ENCODE measurements at places on chromosomes 3 and 15.

DNA sequence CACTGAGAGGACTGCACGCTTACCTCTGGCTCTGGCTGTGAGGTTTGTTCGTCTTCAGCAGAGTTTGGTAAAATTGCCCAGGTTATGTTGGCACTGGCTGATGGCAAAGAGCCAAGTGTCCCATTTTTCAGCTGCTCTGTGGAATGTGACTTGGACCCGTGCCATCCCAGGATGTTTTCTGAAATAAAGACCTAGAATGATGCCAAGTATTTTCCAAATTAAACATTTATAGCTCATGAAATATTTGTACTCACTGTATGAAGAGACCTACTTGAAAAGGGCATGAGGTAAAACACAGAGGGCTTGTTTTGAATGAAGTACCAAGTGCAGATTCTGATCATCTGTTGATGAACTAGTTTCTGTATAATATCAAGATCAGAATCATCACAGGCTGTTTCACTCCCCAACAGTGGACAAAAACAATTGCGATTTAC, 200.5 kb downstream of the STT3B start:
- no peak for DNase-seq

DNA sequence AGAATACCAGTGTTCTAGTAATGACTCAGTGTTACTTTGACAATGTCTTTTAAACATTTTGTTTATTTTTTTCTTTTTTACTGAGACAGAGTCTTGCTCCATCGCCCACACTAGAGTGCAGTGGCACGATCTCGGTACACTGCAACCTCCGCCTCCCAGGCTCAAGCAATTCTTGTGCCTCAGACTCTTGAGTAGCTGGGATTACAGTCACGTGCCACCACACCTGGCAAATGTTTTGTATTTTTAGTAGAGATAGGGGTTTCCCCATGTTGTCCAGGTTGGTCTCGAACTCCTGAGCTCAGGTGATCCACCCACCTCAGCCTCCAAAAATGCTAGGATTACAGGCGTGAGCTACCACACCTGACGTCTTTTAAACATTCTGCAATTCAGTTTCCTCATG, 15.7 kb downstream of the AQR start:
- DNase-seq = no peak

DNA sequence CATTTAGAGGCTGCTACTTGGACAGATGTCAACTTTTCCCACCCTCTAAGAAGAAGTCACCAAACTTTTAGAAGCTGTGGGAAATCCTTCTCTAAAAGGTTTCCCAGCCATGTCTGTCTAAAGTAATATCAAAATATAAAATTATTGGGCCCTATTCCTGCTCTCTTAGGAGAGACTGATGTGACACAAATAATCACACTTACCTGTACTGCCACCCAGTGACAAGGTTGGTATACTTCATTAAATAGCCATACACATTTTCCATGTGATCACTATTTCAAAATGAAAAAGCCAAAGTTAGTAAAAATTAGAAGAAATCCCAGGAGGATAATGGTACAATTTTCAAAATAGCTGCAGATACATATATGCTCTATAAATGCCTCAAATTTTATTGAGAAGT, 12.6 kb downstream of the OSBPL11 start:
- DNase-seq = no peak

- DNase-seq = no peak
Observed at GRCh38 chr3:39118931-39119660, 11.6 kb downstream of the TTC21A start.

GRCh38 chr15:74913041-74913440, 6.4 kb upstream of the FAM219B start:
- no peak for DNase-seq

DNA sequence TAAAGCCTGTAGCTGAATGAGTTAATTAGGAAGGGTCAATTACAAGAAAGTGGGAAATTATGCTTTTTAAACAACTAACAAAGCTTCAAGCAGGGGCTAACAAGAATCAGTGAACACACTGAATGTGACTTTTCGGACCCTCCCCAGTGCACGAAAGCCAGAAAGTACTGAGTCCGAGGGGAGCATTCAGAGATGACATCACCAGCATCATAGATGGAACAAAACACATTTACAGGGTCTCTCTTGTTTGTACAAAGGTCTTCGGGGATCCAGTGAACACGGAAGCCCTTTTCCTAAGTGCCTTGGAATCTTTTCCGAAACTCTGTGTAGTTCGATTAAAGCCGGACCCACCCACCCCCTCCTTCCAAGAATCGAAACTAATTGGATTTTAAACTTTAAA, 829 bp downstream of the DCP1A start:
- no peak for DNase-seq

- DNase-seq = no peak
Observed at GRCh38 chr15:65752151-65752700, 39.9 kb downstream of the DENND4A start.

GRCh38 chr15:25869701-25870100, 6.6 kb upstream of the ATP10A start:
- DNase-seq = no peak
